NCI-H2171 treated with DMSO at 0.1 percent for 48 hours (cell line): ENCODE measurements at places on chromosomes 6 and 20.

DNA sequence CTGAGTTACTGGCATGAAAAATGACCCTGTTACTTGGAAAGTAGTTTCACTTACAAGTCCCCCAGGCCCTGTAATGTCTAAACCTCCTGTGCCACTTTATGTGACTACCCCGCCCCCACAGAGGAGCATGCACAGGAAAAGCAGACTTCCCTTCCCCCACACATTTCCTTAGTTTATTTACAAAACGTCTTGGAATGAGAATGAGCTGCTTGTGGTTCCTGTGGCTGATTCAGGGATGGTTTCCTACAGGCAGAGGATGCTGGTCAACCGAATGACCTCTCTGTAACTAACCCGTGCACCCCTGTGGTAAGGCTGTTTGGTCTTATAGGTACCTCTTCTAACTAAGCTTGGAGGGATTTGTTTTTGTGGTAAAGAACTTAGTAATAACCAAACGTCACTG lies 28.5 kb downstream of the RSPO3 start:
- no peak for DNase-seq

- DNase-seq = no peak
These were observed 43.8 kb downstream of the RALGAPA2 start for GRCh38 chr20:20668639-20669038.

DNA sequence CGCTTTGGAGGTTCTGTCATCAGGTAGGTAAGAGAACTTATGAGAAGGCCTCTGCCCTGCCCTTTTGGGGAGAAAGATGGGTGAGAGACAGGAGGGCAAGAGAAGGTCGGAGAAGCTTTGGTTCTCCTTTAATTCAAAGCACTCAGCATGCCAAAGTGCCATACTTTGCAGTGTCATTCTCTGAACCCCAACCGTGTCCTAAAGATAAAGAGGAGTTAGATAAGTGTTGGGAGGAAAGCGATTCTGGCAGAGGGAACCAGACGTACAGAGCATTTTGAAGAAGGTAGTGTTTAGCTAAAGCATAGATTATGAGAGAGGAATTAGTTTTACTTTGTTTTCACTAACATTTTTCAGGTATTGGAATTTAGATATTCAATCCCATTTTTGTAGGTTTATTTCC lies 40.3 kb downstream of the NKAIN2 start:
- DNase-seq = no peak

- DNase-seq = no peak
These were observed 1.1 kb downstream of the AGPAT4 start for GRCh38 chr6:161272635-161273273.

- DNase-seq = no peak
These were observed 70.2 kb downstream of the CEP57L1 start for GRCh38 chr6:109165392-109165974.

DNA sequence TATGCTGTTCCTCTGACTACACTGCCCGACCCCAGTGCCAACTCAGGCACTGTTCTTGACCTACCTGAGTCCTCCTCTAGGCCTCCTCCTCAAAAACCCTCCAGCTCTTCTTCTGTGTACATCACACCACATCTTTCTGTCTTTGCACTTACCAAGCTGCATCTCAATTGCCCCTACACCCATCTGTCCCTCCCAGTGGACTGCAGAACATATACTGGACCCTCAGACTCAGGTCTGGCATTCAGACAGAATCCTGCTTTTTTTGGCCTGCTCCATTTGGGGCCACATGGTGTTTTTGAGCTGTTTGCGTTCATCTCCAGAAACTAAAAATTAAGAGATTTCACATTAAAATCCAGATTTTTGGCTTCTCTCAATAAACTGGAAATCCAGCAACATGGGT lies 23.2 kb upstream of the YWHAB start:
- no peak for DNase-seq
